Activated naive CD4-positive, alpha-beta T cell treated with Interleukin-2 at 50 U/mL for 16 hours (primary cell): ENCODE measurements at places on chromosomes 13 and 19.

DNA sequence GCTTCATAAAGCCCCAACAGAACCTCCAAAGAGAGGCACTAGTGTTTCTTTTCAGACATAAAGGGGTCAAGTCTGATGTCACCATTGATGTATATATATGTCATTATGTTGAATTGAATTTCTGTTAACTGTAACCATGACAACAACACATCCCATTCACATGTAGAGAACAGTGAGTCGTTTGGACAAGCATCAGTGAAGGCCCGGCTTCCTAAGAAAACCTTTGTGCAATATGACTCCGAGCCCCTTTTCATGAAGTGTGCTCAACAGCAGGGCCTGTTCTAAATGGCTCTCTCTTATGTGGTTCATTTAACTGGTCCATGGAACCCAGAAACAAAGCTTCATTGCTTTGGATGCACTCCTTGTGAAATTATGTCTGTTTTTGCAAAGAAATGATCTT is 67.2 kb upstream of the UBL3 start:
- no peak for DNase-seq

DNA sequence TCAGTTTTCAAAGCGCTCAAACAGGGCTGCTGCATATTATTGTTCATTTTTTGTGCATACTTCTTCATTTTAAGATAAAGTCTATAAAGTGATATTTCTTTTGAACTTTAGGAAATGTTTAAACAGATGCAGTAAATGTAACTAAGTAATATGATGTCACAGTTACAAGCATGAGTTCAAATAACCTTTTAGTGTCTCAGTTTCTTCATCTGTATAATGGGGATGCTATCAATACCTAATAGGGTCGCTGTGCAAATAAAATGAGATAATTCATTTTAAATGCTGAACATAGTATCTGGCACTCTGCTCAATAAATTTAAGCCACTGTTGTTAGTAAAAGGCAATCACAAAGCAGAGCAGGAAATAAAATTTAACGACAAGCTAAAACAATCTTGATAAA is 97.5 kb downstream of the UGGT2 start:
- DNase-seq = no peak

DNA sequence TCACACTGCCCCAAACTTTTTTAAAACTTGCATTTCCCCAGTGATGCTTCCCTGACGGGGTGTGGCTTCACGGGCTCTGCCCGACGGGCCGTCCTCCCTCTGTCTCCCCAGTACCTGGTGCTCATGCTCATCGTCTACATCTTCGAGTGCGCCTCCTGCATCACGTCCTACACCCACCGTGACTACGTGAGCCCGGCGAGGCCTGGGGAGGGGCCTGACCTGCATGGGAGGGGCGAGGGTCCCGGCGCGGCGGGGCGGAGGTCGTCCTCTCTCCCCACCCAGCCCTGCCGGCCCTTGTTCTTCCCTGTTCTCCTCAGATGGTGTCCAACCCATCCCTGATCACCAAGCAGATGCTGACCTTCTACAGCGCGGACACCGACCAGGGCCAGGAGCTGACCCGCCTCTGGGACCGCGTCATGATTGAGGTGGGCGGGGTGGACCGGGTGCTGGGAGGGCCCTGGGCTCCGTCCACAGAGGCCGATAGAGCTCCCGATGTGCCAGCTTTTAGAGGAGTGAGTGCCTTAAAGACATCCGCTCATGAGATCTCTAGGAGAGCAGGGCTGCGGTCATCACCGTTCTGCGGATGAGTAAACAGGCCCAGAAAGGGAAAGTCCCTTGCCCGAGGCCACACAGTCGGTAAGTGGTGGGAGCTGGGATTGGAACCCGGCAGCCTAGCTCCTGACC is 6.9 kb downstream of the UPK1A start:
- DNase-seq = peak; percentile 63

GRCh38 chr19:664913-665443 is 2.0 kb upstream of the RNF126 start:
- peak; percentile 86 for DNase-seq
